ENCODE measurements at places on chromosomes 16 and 17.
A peak's percentile ranks its signal among the peaks of the same experiment; 100 is the strongest.

DNA sequence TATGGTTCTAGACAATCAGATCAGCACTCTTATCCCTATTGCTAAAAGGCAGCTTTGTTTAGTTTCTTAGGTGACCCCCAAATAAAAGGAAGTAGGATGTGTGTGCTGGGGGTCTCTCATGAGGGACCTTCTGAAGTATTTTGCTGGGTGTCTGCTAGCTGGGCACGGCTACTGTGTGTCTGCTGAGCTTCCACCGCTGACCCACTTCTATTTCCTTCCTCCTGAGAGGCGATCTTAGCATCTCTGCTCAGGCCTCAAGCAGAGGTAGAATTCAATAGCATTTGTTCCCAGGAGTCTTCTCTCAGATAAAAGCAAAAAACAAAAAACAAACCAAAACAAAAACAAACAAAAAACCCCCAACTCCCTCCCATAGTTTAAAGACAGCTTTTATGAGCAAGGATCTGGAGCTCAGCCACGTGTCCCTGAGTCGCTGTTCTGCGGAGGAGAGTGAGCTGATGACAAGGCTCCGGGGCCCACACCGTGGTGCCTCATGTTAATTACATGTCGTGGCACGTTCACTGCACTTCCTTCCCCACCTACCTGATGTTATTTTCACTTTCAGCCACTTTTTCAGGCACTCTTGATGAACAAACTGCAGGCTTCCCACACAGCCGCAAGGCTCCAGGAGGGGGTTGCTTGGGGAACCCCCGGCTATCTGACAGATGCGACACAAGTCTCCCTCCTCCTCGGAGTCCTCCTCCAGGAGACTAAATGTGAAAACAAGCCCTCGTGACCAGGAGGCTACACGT, 83.5 kb downstream of the MARCHF10 start:
- DNase-seq: peak; percentile 57

DNA sequence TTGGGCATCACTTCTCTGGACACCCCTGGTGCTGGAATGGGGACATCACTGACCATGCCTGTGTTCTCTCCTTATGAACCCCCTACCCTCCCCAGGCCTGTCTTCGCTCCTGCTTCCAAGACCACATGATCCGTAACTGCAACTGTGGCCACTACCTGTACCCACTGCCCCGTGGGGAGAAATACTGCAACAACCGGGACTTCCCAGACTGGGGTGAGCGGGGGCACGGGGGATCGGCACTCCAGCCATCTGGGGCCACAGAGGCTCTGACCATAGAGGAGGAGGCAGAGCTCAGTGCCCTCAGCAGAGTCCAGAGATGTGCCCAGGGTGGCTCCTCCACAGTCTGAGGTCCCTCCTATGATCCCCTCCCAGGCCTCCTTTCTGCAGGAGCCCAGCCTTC, 73.5 kb downstream of the SCNN1B start:
- no peak for DNase-seq

- DNase-seq: no peak
Measured at GRCh38 chr16:57276596-57276995, 7.9 kb downstream of the PLLP start.

GRCh38 chr17:7312432-7313087, 2.6 kb downstream of the GPS2 start:
- no peak for DNase-seq

DNA sequence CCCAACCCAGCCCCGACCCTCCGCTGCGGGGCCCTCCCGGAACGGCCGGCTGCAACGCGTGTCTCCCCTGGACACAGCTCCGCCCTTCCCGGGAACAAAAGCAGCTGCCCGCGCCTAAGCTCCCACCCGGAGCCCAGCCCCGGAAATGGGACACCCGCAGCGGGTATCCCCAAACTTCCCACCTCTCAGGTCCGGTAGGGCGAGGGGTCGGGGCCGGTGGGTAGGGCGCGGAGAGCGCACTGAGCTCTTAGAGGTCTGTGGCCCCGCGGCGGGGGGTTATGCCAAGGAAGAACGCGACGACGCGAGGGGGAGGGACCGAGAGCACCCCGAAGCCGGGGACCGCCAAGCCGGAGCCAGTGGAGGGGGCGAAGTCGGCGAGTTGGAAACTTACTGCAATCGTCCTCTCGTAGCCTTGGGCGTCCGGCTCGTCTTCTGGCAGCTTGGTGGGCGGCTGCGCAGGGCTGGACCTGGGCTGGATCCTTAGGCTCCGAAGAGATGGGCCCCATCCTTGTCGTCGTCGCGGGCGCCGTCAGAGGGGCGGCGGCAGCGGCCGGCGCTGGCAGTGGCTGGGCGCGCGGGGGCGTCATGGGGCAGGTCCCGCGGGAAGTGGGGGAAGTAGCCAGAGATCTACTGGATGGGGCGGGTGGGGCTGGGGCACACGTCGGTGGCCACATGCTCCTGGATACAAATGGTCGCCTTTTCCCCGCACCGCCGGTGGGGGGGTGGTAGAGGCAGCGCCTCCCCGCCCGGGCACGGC, 6.9 kb downstream of the USP6 start:
- no peak for DNase-seq

- DNase-seq: no peak
Measured at GRCh38 chr17:59762049-59762823, 54.8 kb downstream of the VMP1 start.

DNA sequence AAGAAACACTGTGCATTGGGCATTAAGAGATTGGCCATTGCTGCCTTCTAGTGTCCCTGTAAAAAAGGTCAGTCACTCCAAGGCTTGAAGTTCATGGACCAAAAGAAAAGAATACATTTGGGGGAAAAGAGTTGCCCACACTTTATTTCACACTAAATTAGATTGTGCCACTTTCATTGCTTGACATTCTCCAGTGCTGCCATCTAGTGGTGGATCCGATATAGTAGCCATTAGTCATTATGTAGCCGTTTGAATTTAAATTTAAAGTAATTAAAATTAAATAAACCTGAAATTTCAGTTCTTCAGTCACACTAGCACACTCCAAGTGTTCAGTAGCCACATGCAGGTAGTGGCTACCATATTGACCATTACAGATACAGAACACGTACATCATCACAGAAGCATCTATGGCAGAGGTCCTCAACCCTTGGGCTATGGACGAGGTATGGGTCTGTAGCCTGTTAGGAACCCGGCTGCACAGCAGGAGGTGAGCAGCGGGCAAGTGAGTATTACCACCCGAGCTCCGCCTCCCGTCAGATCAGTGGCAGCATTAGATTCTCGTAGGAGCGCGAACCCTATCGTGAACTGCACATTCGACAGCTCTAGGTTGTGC, 21.9 kb upstream of the CDH5 start:
- no peak for DNase-seq

Measured in stimulated activated CD4-positive, alpha-beta T cell treated with anti-CD3 and anti-CD28 coated beads, Interleukin-1b, Interleukin-23, amount 100 ng/mL, for 24 hours (primary cell).